GM03348 (cell line): ENCODE measurements at places on chromosomes 16 and 17.

GRCh38 chr17:50280068-50280467 is 5.8 kb downstream of the TMEM92 start:
- DNase-seq = no peak

DNA sequence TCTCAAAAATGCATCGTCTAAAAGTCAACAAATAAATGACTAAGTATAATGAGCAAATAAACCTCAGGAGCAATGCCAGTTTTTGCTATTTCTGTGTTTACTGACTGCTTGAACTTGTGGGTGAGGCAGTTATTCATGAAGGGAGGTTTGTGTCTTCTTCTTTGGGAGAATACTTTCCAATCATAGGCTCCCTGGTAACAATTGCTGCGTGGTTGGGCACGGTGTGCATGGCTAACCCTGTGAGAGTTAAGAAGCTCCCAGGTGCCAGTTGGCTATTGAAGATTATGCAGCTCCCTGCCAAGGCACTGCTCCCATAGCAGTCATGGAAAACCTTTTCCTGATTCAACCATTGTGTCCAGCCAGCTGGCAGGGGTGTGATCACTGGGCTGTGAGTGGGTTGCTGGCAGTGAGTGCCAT is 775.9 kb upstream of the GOT2 start:
- DNase-seq = peak; percentile 9

DNA sequence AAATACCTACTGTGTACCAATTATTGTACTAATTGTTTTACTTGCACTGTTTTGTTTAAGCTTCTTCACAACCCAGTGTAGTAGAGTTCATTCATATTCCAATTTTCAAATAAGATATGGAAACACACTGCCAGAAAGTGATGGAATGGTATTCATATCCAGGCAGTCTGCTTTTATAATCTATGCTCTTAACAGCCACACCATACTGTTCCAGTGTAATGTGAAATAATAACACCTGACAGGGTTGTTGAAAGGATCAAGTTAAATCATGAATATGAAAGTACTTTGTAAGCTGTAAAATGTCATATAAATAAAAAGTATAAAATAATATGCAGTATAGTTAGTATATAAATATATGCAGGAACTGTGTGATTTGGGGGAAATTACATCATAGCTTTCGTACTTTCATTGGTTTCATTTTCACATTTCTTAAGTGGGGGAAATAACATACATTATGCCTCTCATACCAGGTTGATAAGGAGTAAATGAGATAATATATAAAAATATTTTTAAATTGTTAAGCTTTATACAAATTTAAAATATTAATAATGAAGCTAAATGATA is 230.8 kb downstream of the TANC2 start:
- DNase-seq = no peak

DNA sequence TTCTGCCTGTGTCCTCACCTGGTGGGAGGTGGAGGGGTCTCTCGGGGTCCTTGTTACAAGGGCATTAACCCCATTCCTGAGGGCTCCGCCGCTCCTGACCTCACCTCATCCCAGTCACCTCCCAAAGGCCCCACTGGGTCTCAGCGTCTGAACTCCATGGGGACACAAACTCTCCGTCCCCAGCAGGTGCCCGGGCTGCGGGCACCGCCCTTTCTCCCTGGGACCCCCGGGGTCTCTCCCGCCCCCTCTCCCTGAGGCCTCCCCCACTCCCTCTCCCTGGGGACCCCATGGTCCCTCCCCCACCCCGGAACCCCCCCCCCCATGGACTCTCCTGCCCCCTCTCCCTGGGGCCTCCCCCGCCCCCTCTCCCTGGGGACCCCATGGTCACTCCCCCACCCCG is 24.8 kb downstream of the CACNA1H start:
- DNase-seq = no peak

- DNase-seq = peak; percentile 39
Measured at GRCh38 chr17:63039899-63040602, 74.0 kb downstream of the TANC2 start.

GRCh38 chr17:62309396-62309795 is 71.0 kb upstream of the EFCAB3 start:
- no peak for DNase-seq

DNA sequence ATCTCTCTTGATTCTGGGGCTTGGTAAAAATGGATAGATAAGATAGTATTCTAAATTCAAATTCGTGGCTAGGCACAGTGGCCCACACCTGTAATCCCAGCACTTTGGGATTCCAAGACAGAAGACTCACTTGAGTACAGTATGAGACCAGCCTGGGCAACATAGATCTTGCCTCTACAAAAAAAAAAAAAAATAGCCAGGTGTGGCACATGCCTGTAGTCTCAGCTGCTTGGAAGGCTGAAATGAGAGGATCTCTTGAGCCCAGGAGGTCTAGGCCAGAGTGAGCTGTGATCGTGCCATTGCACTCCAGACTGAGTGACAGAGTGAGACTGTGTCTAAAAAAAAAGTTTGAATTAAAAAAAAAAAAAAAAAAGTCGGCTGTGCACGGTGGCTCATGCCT is 9.3 kb downstream of the PDP2 start:
- no peak for DNase-seq

DNA sequence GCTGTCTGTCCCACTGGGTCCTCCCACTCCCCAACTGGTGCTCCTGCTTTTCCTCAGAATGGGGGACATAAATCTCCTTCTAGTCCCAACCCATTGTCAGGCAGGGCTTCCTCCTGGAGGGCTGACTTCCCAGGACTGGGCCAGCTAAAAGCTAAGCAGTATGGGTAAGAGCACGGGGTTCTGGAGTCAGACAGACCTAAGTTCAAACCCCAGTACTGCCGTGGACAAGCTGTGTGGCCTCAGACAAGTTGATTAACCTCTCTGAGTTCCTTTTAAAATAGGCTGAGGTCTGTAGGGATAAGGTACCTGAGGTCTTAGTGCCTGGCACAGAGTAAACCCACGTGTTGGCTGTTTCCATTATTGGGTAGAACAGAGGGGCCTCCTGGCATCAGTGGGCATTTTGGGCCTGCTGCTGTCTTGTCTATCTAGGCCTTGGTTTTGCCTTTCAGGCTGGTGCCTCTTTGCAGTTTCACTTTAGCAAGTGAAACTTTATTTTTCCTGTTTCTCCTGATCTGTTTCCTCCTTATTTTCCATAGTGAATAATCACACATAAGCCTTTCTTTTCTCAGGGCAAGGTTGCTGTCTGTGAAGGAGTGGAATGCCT is 114.6 kb downstream of the PRKCB start:
- no peak for DNase-seq

- no peak for DNase-seq
Measured at GRCh38 chr16:21560462-21560861, 38.9 kb upstream of the METTL9 start.

DNA sequence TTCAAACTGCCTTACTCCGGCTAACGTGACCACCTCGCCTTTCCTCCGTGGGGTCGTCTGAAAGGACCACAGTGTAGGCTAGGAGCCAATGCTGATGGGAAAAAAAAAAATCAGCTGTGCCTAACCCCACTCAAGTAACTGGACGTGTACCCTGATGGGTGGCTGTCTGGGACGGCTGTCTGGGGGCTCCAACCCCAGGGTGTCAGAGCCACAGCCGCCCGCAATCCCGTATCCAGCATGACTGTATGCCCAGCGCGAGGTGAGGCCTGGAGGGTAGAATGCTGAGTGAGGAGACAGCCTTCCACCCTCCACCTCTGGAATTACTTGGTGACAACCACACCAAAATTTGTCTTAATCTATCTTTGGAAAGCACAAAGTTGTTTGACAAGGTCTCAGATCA is 2.8 kb downstream of the CSNK1D start:
- no peak for DNase-seq

- DNase-seq = no peak
Measured at GRCh38 chr16:11322823-11323222, 22.4 kb upstream of the RMI2 start.

DNA sequence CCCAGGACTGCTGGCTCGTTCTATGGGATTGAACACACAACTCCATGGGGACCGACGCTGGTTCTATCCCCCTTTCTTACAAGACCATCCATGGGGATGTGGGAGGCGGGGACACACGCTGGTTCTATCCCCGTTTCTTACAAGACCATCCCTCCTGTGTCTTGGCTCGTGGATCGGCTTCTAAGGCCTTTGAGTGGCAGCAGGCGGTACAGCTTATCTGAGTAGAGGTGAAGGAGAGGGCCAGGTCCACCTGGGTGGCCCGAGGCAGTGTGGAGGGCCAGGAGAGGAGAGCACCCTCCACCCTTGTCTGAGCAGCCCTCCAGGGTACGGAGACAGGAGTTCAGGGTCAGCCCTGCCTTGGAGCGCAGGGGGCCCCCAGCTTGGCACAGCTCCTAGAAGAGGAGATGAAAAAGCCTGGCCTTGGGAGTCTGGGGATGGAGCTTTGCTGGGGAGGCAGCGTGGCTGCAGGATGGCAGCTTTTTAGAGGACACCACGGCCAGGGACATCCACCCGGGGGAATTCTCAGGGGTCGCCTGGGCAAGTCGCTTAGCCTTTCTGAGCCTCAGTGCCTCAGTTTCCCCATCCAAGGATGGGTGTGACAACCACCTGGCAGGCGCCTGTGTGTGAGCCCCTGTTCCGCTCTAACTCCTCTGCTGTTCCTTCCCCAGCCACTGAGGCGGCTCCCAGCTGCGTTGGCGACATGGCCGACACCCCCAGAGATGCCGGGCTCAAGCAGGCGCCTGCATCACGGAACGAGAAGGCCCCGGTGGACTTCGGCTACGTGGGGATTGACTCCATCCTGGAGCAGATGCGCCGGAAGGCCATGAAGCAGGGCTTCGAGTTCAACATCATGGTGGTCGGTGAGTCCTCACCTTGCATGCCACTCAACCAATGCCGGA is 341.0 kb downstream of the SEC14L1 start:
- DNase-seq = no peak

- DNase-seq = no peak
Measured at GRCh38 chr17:44118427-44119050, 4.9 kb downstream of the HDAC5 start.

- peak; percentile 63 for DNase-seq
Measured at GRCh38 chr17:7982173-7982572, 20.2 kb upstream of the GUCY2D start.

DNA sequence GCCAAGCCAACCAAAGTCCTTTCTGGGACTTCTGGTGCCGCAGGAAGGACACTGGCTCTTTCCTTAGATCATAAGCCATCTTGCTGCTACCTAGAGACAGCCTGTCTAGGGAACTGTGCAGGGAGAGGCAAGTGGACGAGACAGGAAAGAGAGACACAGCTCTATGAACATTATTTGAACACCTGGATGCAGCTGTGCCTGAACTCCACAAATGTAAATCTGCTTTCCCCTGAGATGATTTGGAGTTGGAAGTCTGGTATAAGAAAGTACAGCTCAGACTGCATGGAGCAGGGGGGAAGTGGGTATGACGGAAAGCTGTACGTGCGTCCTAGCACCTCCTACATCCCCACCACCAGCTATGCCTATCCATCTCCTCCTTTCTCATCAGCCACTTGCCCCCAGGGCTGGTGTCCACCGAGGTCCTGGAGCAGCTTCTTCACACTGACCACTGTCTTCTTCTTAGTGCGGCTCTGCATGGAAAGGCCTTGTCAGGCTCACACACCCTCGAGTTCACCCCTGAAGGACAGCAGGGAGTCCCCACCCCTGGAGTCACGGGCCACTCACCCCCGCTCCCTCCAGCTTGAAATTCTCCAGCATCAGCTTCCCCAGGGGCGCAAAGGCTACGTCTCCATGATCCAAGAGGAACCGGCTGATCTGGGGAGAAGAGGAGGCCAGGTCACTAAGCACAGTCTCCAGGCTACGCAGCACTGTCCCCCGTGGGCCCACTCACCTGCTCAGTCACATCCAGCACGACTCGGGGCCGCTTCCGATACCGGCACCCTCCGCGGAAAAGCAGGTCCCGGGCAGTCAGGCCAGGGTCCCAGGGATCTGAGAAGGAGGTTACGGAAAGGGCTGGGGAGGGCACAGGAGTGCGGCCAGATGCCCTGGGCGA is 3.9 kb downstream of the TAF1C start:
- DNase-seq = no peak

- no peak for DNase-seq
Measured at GRCh38 chr16:49575346-49576172, 202.0 kb downstream of the C16orf78 start.

DNA sequence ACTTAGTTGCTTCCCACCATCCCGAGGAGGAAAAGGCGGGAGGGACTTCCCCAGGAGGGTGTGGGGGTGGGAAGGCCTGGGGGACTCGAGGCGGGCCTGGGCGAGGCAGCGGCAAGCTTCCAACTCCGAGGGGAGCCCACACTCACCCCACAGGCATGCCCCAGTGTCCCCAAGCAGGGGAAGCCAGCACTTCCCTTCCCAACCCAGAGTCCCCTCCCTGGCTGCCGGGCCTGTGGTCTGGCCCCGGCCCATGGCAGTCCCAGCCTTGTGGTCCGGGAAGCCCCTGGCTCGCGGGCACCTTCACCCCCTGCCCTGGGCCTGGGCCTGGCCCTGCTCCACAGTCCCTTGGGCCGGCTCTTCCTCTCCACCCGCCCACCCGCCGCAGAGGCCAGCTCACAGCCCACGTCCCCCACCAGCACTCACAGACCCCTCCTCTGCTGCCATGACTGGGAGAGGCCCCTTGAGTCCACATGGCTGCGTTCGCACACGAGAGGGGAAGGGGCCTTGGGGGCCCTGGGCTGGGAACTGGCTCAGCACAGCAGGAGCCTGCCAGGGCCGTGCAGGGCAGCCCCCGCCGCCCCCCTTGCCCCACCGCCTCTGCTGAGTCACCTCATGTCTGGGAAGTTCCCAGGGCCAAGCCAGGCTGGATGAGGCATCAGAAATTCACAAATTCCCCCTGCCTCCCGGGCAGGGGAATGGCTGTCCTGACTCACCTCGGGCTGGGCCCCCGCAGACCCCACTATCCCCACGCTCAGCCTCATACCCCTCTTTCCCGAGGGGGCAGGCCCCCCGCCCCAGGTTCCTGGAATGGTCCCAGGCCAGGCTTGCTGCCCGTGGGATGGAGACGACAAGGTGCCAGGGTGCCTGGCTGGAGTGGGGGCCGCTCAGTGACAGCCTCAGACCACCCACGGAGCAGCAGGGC is 27.8 kb downstream of the BAHCC1 start:
- peak; percentile 94 for DNase-seq

GRCh38 chr16:13245713-13246377 is 344.4 kb downstream of the SHISA9 start:
- DNase-seq = no peak

DNA sequence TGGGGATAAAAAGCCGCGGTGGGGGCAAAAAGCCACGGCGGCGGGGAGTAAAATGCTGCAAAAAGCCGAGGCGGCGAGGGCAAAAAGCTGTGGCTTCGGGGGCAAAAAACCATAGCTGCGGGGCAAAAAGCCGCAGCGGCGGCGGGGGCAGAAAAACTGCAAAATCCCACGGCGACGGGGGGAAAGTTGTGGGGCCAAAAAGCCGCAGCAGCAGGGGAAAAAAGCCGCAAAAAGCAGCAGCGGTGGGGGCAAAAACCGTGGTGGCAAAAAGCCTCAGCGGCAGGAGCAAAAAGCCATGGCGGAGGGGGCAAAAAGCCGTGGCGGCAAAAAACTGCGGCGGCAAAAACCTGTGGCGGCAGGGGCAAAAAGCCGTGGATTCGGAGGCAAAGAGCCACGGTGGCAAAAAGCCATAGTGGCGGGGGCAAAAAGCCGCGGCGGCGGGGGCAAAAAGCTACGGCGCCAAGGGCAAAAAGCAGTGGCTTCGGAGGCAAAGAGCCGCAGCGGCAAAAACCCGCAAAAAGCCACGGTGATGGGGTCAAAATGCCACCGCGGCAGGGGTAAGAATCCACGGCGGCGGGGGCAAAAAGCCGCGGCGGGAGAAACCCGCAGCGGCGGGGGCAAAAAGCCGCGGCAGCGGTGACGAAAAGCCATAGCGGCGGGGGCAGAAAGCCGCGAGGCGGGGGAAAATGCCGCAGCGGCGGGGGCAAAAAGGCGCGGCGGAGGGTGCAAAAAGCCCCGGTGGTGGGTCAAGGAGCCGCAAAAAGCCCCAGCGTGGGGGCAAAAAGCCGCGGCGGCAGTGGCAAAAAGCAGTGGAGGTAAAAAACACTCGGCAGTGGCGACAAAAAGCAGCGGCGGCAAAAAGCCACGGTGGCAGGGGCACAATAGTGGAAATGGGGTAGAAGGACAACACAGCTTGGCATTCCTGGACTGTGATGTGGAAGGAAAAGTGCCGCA is 192.8 kb downstream of the SHCBP1 start:
- DNase-seq = peak; percentile 2
